ENCODE measurements at places on chromosomes 1 and 21. TPM values are rescaled to one million over a fixed set of nuclear protein-coding genes. Genes with fewer than 3 reads are reported as not detected.

MYCBP gene
- 11.9 TPM for total RNA-seq

AMY1C gene
- not detected for total RNA-seq

MCOLN3 gene
- under 0.01 TPM for total RNA-seq

IGFN1 gene
- total RNA-seq, result not detected

SERTAD4 gene
- total RNA-seq, result 0.15 TPM

NPPA gene
- not detected for total RNA-seq

DDOST gene
- total RNA-seq, result 316 TPM

G0S2 gene
- total RNA-seq, result 63.6 TPM

KRTAP21-2 gene
- not detected for total RNA-seq

LCE1E gene
- not detected for total RNA-seq

UTS2 gene
- total RNA-seq, result 0.17 TPM

PEAR1 gene
- total RNA-seq, result 24.0 TPM

ODR4 gene
- total RNA-seq, result 10.8 TPM

VCAM1 gene
- total RNA-seq, result 4.5 TPM

LCE3E gene
- total RNA-seq, result not detected

KANK4 gene
- total RNA-seq, result not detected

GJA9 gene
- not detected for total RNA-seq

PARK7 gene
- total RNA-seq, result 253 TPM

TFF2 gene
- not detected for total RNA-seq

C1orf115 gene
- 2.2 TPM for total RNA-seq

ABCG1 gene
- 0.34 TPM for total RNA-seq

C4BPB gene
- not detected for total RNA-seq

SELENON gene
- 41.0 TPM for total RNA-seq

TEDDM1 gene
- total RNA-seq, result not detected

C1orf21 gene
- 12.1 TPM for total RNA-seq

OR2L13 gene
- total RNA-seq, result not detected

LHX8 gene
- total RNA-seq, result not detected

Data from bronchus fibroblast of lung (primary cell).